Kidney epithelial cell (primary cell): ENCODE measurements at places on chromosomes 6 and 20.

DNA sequence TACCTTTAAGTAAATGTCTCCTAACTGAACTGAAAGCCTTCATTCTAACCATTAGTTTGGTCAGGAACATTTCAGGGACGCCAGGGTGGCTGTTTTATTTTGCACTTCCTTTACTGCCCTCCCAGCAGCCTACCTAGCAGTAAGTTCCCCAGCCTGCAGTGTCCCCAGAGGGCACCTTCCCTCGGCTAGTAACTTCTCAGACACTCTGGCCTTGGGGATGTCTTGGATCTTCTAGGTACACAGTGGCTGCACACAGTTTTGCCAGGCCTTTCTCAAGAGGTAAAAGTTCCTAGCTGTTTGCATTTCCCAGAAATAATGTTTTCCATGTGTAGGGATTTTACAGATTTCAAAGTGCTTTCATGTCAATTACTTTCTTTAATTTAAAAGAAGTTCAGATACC lies 378 bp upstream of the LAMA2 start:
- DNase-seq: no peak

- no peak for DNase-seq
Observed at GRCh38 chr6:22227824-22228610, 68.8 kb downstream of the PRL start.

GRCh38 chr6:152695372-152696045 lies 2.2 kb upstream of the MYCT1 start:
- DNase-seq: no peak

DNA sequence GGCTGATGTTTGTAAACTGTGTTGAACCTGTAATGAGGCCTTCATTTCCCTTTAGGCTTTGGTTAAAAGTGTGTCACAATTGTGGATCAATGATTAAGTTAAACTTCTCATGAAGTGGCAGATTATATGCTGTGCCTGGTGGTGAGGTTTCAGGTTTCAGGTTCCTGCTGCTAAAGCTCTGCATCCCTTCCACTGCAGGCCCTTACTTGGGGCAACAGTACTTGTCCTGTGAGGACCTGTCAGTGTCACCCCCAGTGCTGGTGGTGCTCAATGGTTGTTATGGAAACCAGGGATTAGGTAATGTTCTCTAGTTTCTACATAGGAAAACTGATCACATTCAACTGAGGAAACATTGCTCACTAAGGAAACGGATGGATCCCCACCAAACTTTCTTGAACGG lies 18.5 kb downstream of the RPP21 start:
- no peak for DNase-seq

DNA sequence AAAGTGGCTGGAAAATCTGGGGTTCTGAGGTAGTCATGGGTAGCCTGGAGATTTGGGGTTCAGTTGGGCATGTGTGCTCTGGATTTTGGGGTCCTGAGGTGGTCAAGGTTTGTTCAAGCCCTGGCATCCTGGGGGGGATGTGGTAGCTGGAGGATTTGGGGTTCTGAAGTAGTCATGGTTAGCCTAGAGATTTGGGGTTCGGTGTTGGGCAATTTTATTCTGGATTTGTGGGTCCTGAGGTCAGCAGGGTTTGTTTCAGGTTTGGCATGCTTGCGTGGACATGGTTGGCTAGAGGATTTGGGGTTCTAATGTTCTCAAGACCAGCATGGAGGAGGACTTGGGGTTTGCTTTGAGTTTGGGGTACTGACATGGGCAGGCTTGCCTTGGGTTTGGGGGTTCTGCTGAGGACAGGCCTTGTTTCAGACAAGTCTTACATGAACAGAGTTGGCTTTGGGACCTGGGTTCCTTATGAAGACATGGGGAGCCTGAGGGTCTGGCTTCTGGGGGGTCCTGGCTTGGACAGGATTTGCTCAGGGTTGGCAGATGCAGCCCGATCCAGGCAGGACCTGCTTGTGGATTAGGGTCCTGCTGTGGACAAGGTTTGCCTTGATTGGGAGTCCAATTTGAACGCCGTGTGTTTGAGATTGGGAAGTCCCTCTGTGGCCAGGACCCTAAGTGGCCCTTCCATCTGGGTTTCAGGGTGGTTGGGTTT lies 906 bp downstream of the ANKRD60 start:
- no peak for DNase-seq

GRCh38 chr6:157951828-157952227 lies 29.8 kb upstream of the SYNJ2 start:
- no peak for DNase-seq

GRCh38 chr20:14576196-14576877 lies 238.9 kb upstream of the FLRT3 start:
- no peak for DNase-seq

DNA sequence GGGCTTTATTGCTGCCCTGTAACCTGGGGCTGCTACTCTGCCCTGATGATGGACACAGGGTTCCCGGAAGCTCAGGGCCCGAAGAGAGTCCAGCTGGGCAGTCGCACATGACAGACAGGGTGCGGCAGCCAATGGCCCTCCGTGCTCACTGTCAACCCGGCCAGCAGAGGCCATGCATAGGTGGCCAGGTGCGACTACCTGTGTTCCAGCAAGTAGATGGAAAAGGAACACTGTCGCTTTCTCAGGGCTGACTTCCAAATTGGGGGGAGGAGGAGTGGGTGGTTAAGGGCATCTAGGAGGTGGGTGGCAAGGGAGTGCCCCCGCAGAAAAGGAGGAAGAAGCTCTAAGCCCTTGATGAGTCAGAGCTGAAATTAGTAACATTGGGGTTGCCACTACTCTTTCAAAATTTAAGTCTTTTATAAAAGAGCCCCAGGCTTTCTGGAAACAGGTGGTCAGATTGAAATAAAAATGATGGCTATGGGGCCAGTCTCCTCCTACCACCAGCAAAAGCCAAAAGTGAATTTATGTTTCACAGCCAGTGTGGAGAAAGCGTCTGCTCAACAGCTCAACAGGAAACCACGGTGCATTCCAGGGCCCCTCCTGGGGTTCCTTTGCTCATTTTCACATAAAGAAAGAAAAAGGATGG lies 2.3 kb upstream of the RAMACL start:
- DNase-seq: no peak

- DNase-seq: no peak
Observed at GRCh38 chr6:47679322-47679906, 19.0 kb upstream of the ADGRF4 start.

GRCh38 chr6:145480024-145480423 lies 255.3 kb downstream of the EPM2A start:
- no peak for DNase-seq

GRCh38 chr6:157763129-157763903 lies 59.7 kb upstream of the SNX9 start:
- DNase-seq: peak; percentile 94

- DNase-seq: no peak
Observed at GRCh38 chr6:50778696-50779095, 40.0 kb upstream of the TFAP2B start.
